ENCODE measurements at places on chromosomes 5 and 9.

DNA sequence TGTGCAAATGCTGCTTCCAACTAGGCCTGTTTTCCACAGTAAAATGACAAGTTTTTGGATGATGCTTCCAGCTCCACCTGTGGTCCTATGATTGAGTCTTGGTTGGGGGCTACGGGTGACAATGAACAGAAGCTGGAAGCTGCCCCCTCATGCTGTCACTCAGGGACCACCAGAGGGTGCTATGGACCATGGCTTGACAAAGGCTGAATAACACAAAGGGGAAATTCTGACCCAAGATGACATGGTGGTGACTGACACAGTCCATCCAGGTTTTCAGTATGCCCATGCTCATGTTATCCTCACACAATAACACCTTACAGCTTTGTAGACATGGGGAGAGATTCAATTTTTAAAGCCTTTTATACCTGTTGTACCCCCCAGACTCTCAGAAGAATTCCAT, 23.9 kb upstream of the SAP30L start:
- H3K27ac ChIP-seq: no peak overlapping the region
- H3K36me3 ChIP-seq: no peaks in the 10 kb centered on the region
- H3K4me1 ChIP-seq: no peaks in the 10 kb centered on the region
- H3K4me3 ChIP-seq: no peak overlapping the region

DNA sequence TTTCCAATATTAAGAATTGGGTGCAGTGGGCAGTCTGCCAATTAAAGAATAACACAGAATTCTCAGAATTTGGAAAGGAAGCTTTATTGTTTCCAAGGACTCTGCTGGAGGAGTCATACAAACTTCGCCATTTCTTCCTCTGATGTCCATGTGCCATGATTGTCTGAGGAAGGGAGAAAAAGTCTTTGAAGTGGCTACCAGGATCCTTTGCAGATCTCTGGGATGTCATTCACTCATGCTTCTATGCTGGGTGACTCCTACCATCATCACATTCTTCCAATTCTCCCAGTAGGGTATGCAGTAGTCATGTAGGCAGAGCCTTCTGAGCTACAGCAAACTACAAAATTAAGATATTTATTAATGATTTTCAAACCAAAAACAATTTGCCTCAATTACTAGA, 3.2 kb upstream of the SMAD5 start:
- DNase-seq: no peak
- H3K4me3 ChIP-seq: no peak overlapping the region
- peaks cover 20% of the 10 kb centered on the region for H3K27me3 ChIP-seq
- H3K36me3 ChIP-seq: no peaks in the 10 kb centered on the region
- H3K27ac ChIP-seq: no peak overlapping the region

GRCh38 chr5:126394211-126394788, 28.9 kb upstream of the GRAMD2B start:
- no peaks in the 10 kb centered on the region for H3K36me3 ChIP-seq
- H3K27ac ChIP-seq: no peak overlapping the region
- DNase-seq: no peak
- no peaks in the 10 kb centered on the region for H3K4me1 ChIP-seq
- H3K27me3 ChIP-seq: no peaks in the 10 kb centered on the region

DNA sequence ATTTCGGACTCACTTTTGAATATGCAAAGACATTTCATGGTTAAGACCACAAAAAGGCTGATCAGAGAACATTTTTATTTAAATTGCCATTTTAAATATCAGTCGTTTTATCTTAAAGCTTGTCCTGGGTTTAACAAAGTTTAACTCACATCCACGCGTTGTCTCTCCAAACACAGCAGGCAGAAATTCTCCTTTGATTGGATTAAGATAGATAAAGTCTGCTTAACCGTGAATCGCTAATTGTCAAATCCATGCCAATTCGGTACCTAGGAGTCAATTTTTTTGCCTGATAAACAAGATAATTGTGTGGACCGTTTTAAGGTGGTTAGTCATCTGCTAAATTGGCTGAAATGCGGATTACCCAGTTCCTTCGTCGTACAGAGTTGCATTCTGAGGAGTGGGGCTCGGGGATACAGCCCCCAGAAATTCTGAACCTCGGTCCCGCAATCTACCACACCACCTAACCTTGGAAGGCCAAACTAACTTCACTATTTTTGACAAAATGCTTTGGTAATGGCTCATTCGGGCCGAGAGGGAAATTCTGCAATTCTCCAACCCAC, 665 bp upstream of the BTF3 start:
- no peaks in the 10 kb centered on the region for H3K27me3 ChIP-seq
- peak overlapping the region; percentile 96 for H3K27ac ChIP-seq
- peaks cover 14% of the 10 kb centered on the region for H3K4me1 ChIP-seq
- peak overlapping the region; percentile 91 for H3K4me3 ChIP-seq
- H3K36me3 ChIP-seq: peaks cover 17% of the 10 kb centered on the region

GRCh38 chr9:127167560-127168326, 45.3 kb upstream of the ANGPTL2 start:
- no peaks in the 10 kb centered on the region for H3K36me3 ChIP-seq
- H3K27me3 ChIP-seq: no peaks in the 10 kb centered on the region
- H3K4me1 ChIP-seq: no peaks in the 10 kb centered on the region
- H3K27ac ChIP-seq: no peak overlapping the region
- DNase-seq: no peak

- H3K36me3 ChIP-seq: no peaks in the 10 kb centered on the region
- no peaks in the 10 kb centered on the region for H3K27me3 ChIP-seq
- DNase-seq: no peak
- no peak overlapping the region for H3K4me3 ChIP-seq
- no peak overlapping the region for H3K27ac ChIP-seq
Observed at GRCh38 chr5:75277463-75277862, 40.8 kb upstream of the ANKRD31 start.

- H3K27me3 ChIP-seq: peaks cover 28% of the 10 kb centered on the region
- H3K4me1 ChIP-seq: peaks cover 14% of the 10 kb centered on the region
- no peak for DNase-seq
Observed at GRCh38 chr9:96031366-96031824, 155.9 kb downstream of the ERCC6L2 start.

GRCh38 chr5:103774721-103775120, 212.1 kb upstream of the NUDT12 start:
- H3K4me3 ChIP-seq: no peak overlapping the region
- DNase-seq: no peak
- H3K27ac ChIP-seq: no peak overlapping the region

GRCh38 chr5:13763719-13764118, 180.8 kb downstream of the DNAH5 start:
- no peak for DNase-seq
- H3K36me3 ChIP-seq: no peaks in the 10 kb centered on the region
- H3K27ac ChIP-seq: no peak overlapping the region
- H3K27me3 ChIP-seq: no peaks in the 10 kb centered on the region
- H3K4me3 ChIP-seq: no peak overlapping the region

GRCh38 chr5:43348207-43348606, 35.0 kb upstream of the HMGCS1 start:
- no peak overlapping the region for H3K27ac ChIP-seq
- H3K27me3 ChIP-seq: no peaks in the 10 kb centered on the region
- DNase-seq: no peak
- no peaks in the 10 kb centered on the region for H3K36me3 ChIP-seq
- no peaks in the 10 kb centered on the region for H3K4me1 ChIP-seq

- DNase-seq: no peak
- peaks cover 28% of the 10 kb centered on the region for H3K27me3 ChIP-seq
- H3K4me3 ChIP-seq: no peak overlapping the region
Observed at GRCh38 chr5:31850981-31851689, 212.2 kb downstream of the PDZD2 start.

Measured in T-cell (primary cell).